ENCODE measurements at places on chromosomes 1 and 21.

GRCh38 chr1:206713910-206714312 lies 29.2 kb downstream of the MAPKAPK2 start:
- DNase-seq = no peak

GRCh38 chr1:24566236-24566867 lies 10.5 kb downstream of the NCMAP start:
- no peak for DNase-seq

DNA sequence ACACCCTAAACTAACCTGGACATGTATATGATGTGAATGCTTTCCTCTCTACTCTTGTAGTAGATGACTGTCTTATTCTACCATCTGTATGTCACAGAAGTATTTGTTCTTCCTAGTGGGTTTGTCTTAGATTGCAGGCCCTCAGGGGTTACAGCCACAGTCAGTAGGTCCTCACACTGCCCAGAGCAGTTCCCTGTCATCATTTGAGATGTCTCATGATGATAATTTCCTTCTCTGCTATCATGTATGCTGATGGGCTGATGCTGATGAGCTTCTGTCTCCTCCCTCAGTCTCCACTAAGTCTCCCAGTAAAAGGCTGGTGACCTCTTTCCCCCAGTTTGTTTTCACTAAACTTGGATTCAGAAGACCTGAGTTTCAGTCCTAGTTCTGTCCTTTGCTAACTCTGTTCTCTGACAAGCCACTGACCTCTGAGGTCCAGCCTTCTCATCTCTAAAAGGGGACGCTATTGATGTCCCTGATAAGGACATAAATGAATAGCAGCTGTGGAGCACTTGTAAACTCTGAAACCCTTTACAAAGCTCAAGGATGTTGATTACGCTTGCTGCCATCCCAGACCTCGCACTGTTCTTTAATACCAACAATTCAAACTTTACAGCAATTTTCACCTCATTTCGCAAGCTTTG lies 3.1 kb upstream of the ETV3 start:
- no peak for DNase-seq

- DNase-seq = no peak
Observed at GRCh38 chr1:119097380-119097779, 43.1 kb downstream of the WARS2 start.

GRCh38 chr1:107669996-107670395 lies 295.0 kb downstream of the VAV3 start:
- no peak for DNase-seq

- DNase-seq = no peak
Observed at GRCh38 chr1:184506481-184506880, 119.7 kb downstream of the C1orf21 start.

DNA sequence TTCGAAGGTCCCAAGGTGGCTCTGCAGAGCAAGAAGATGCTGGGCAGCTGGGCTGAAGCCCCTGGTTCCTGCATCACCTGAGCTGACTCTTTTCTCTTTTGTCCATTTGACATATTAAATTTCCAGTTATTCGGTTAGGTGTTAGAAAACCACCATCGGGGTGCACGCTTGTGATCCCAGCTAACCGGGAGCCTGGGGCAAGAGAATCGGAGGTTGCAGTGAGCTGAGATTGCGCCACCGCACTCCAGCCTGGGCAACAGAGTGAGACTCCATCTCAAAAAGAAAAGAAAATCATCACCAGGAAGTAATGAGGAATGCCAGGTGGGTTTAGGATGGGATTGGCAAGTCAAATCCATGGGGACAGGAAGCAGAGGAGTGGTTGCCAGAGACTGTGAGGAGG lies 76.3 kb upstream of the ZC3H12A start:
- no peak for DNase-seq

- DNase-seq = no peak
Observed at GRCh38 chr1:92909321-92909720, 51.9 kb downstream of the DIPK1A start.

- DNase-seq = no peak
Observed at GRCh38 chr1:242842094-242842493, 317.6 kb upstream of the PLD5 start.

GRCh38 chr21:45622416-45623097 lies 21.0 kb upstream of the PCBP3 start:
- DNase-seq = no peak

- no peak for DNase-seq
Observed at GRCh38 chr1:91099746-91100621, 78.1 kb upstream of the ZNF644 start.

GRCh38 chr21:30042443-30042842 lies 102.6 kb upstream of the GRIK1 start:
- no peak for DNase-seq

- no peak for DNase-seq
Observed at GRCh38 chr1:232978091-232978634, 27.8 kb downstream of the NTPCR start.

- no peak for DNase-seq
Observed at GRCh38 chr1:101239095-101240040, 2.5 kb downstream of the S1PR1 start.

DNA sequence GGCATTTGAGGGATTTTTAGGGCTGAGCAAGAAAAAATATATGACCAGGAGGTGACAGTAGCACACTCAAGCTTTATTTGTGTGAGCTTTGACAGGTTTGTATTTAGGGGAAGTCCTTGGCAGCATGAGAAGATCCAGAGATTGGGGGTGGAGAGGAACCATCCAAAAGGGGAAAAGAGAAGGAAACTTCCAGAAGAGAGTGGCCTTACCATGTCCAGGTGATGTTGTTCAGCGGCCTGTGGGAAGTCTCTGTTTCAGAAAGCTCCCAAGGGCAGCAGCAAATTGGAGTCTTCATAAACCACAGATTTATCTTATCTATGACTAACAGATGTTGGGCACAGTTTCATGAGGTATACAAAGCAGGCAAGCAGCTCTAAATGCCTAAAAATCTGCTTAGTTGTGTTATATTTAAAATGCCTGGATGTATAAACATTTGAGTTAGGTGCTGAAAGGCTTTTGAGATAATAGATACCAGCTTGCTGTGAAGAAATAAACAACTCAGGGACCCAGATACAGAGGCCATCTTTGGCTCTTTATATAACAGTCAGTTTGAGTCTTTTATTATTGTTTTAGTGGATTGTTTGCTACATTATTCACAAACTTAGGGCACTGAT lies 21.2 kb upstream of the ADAR start:
- peak; percentile 83 for DNase-seq

- DNase-seq = no peak
Observed at GRCh38 chr1:61005614-61006580, 76.5 kb upstream of the NFIA start.

DNA sequence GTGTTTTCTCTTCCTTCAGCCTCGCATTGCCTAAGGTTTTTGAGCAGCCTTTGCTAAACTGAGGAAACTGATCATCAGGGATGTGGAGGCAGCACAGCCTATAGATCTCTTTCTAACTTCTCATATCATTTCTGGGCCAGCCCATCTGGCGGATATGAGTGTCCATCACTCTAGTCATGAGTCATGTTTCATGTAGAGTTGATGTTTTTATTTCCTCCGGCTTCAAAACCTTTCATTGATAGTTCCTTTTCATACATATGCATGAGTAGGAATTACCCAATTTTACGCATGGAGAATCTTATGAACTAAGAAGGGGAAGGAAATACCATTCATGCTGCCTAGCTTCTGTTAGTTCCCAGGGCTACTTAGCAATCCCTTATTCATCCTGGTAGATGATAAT lies 66.3 kb downstream of the SPATA46 start:
- no peak for DNase-seq

- no peak for DNase-seq
Observed at GRCh38 chr1:44242746-44243145, 29.5 kb downstream of the DMAP1 start.

- peak; percentile 80 for DNase-seq
Observed at GRCh38 chr1:9400425-9401079, 107.9 kb downstream of the SPSB1 start.

- DNase-seq = no peak
Observed at GRCh38 chr1:194624833-194625232, 1438.4 kb upstream of the B3GALT2 start.

DNA sequence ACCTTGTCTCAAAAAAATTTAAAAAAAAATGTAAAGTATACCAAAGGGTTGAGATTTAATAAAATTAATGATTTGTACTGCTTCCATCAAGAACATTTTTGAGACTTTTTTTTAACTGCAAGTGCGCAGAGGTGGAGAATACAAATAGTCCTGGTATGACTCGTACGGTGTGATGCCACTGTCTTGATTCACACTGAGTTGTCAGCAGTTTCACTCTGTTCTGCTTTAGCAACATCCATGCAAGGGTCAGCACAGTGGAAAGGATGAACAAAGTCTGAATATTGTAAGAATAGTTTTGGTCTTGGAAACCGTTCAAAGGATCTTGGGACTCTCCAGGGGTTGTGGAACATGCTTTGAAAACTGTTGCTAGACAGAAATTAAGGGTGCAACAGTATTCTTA lies 40.2 kb downstream of the EXO1 start:
- no peak for DNase-seq

GRCh38 chr1:48418742-48419141 lies 53.3 kb downstream of the SPATA6 start:
- no peak for DNase-seq

- no peak for DNase-seq
Observed at GRCh38 chr1:236748268-236748870, 46.7 kb upstream of the MTR start.

- no peak for DNase-seq
Observed at GRCh38 chr1:165697491-165697880, 876 bp downstream of the ALDH9A1 start.

DNA sequence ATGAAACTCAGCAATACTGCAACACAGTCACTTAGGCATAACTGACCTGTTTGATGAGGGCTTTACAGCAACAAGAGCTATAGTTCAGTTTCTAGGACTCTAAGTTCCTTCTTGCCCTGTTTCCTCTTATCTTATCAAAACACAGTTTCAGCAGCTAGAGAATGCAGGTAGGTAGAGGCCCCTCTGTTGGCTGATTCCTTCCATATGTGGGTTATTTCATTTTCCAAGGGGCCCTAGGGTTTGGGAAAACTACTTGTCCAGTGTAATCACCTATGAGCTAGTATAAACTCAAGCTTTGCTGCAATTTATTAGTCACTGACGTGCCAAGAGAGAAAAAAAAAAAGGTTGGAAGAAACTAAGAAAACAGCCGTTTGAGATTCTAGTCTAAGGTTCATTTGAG lies 607.7 kb upstream of the USP24 start:
- DNase-seq = no peak

DNA sequence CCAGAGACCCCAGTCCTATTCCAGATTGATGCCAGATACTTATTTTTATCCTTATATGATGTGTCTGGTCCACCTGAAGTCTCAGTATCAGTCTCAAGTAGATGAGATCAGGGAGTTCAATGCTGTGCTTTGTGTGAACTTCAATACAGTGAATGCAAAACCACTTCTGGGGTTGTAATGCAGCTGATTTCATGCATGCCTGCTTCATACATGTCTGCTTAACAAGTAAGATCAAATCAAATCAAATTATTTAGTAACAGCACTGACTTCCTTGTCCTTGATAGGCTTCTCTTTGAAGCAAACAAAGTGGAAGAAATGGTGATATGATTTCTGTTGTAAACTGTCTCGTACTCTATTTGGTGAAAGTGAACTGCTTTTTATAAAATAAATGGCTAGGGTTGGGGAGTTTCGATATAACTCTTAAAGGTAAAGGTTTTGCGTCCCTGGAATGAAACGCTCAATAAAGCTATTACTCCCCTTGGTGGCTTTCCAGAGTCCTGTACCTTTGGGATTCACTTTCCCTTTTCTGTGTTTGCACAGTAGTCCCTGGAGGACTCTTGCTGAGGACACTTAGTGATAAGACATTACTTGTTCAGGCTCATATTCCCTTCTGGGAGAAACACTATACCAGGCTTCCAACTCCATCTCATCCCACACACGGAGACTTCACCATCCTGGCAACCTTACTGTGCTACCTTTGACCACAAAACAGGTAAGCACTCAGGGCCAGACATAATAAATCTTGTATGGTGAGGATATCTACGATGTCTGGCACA lies 59.3 kb downstream of the FH start:
- no peak for DNase-seq

DNA sequence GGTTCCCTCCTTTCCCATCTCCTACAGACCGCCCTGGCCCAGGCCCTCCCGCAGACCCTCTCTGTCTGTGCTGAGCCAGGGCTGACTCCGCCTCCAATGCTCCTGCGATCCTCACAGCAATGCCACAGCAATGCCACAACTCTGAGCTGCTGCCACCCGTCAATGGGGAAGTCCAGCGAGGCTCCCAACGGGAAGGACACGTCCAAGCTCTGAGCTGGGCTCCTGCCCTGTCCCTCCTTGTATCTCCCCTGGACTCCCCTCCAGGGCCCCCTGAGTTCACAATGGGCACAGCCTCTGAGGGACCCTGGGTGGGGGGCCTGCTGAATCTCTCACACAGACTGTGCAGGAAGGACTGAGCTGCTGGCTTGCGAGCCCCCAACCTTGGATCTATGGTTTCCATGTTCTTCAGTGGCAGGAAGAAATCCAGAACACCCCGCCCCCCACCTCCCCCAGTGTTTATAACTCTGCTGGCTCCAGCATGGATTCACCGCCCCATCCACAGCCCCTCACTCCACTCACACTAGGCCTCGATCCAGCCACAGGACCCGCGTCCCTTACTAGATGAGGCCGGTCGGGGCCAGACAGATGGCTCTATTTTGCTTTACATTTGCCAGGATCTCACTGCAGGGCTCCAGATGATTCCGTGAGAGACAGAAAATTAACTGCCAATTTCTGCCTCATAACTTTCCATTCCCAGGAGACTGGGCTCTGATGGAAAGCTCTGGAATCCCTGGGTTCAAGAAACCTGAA lies 338.0 kb downstream of the MATN1 start:
- no peak for DNase-seq

GRCh38 chr1:110106013-110106941 lies 6.0 kb upstream of the UBL4B start:
- peak; percentile 50 for DNase-seq

DNA sequence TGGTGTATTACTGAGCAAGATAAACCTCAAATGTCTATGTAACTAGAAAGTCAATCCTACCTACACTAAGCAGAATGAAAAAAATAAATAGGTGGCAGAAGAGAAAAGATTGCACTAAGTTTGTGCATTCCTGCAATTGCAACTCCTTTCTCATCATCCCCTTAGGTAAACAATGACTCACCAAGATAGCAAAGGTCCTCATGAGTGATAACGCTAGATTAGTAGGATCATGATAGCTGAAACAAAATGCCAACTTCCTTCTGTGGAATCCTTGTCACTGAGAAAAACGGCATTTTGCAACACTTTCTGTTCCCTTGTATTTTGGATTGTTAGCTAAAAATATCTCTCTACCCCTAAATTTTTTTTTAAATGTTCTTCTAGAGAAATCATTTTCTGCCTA lies 20.0 kb upstream of the FCER1A start:
- DNase-seq = no peak

DNA sequence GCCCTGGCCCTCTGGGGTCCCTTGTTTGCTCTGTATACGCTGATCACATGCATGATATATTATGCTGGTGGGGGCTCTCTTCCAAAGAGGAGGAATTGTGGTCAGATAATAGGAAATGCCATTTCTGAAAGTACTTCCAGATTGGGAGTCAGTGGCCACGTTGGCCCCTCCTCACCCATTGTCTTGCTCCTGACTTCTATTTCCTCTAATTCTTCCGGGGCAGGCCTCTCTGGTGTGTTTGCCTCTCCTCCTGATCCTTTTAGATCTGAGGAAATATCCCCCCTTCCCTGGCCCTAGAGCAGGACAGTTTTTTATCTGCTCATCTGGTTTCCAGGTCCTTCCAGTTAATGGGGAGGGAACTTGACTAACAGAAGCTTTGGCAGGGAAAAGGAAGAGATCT lies 2.9 kb downstream of the VANGL2 start:
- no peak for DNase-seq
